Umbilical cord (tissue), 2 donors: ENCODE measurements at places on chromosomes 1 and 21.

GRCh38 chr1:15188678-15189077 is 35.1 kb downstream of the TMEM51 start:
- no peak for DNase-seq

- no peak for DNase-seq
Measured at GRCh38 chr1:46495778-46496177, 6.1 kb downstream of the DMBX1 start.

DNA sequence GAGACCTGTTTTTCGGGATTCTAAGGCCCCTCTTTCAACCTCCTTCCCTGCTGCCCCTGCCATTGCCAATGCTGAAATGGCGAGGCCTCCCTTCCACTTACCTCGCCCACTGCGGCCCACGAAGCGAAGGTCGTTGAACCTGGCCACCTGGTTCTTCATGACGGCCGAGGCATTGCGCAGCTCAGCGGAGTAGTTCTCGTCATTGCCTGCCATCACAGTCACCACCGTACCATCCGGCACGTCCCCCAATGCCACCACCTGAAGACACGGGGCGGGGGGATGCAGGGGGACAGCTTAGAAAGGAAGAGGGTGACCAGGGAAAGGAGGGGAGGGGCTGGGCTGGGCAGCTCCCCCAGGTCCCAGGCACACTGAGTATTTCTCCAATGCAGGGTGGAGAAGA is 2.6 kb downstream of the RUNX3 start:
- DNase-seq = no peak

- no peak for DNase-seq
Measured at GRCh38 chr1:80656014-80656636, 1144.6 kb upstream of the ADGRL2 start.

DNA sequence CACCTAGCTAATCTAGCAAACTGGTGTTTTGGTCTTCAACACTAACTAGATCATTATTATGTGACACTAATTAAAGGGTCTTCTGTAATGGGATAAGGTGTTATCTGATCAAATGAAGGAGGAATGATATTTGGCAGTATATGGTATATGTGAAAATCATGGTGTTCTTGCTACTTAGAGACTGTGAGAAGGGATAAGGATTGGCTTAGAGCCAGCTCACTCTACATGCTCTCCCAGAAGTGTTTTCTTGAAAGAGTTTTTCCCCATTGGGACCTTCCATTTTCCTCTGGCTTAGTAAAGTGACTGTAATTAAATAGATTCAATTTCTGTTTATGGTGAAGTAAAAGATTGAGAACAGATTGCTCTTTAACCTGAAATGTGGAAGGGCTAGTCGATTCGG is 71.2 kb upstream of the RGL1 start:
- DNase-seq = peak; percentile 43

DNA sequence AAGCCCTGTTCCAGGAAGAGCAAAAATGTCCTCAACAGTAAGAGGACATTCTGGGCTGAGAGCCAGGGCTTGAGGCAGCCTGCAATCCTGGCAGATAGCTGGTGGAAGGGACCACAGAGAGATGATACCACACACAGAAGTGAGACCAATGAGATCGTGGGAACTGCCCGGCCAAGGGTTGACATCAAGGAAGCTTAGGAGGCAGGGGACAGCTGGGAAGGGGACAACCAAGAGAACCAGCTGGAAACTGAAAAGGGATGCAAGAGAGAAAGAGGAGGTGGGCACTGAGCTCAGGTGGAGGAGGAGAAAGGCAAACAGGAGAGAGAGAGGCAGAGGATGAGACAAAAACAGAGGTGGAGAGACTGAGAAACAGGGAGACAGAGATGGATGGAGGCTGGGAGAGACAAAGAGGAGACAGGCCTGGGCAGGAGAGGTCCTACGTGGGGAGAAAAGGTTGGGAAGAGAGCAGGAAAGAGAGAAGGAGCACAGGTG is 9.2 kb downstream of the PDZK1IP1 start:
- DNase-seq = no peak

DNA sequence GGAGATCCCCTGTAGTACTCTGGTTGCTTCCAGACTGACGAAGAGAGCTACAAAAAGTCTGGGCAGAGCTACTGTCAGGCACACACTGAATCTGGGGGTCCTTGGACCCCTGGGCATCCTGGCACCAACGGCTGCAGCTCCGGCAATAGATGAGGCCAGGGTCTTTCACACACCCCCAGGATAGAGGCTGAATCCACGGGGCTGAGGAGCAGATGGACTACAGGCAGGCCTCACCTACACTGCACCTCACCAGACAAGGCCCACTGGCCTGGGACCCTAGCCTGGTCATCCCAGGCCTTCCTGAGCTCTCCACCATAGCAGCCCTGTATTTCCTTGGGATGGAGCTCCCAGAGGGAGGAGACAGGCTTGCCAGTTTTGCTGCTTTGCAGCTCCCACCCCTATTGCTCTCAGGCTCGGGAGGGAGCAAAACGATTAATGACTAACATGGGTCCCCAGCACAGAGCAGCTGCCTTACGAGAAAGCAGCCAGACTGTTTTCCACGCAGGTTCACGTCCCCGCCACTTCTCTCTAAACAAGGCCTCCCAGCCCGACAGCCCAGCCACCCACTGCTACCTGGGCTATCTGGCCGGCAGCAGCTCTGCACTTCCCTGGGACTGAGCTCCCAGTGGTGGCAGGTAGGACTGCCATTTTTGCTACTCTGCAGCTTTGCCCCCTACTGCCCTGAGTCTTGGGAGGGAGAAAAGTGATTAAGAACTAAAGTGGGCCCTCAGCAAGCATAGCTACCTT is 1022.5 kb upstream of the ADGRL2 start:
- DNase-seq = no peak

DNA sequence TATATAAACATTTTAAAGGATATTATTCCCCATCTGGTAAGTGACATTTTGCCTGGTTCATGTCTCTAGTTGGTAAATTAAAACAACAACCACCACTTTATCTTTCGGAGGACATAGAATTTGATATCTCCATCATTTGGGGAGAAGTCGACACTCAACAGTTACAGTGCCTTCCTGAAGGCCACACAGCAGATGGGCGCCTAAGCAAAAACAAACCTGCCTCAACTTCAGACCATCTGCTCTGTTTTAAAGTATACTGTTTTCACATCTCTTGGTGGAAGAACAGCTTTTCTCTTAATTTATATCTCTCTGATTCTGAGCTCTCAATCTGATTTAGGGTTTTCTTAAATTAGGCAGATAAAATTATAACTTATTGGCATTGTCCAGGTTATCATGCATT is 282.2 kb downstream of the RYR2 start:
- no peak for DNase-seq

GRCh38 chr1:32516402-32516801 is 22.8 kb upstream of the ZBTB8A start:
- no peak for DNase-seq

DNA sequence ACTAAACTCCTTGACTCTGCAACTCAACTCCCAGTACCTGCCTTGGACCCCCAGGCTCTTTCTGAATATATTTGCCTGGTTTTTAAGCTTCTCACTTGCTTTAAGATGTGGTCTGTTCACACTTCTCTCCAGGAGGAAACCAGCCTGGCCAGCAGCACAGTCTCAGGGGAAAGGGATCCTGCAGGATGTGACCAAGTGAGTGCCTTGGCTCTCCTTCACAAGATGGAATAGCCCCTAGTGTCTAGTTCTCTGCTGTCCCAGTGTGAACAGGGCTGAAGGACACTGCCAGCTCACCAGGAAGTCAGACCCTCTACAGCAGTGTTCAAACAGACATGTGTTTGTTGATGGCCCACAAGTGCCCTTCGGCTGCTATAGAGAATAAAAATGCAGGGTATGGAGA is 32.9 kb downstream of the CD244 start:
- no peak for DNase-seq

GRCh38 chr1:182122256-182122912 is 60.9 kb upstream of the ZNF648 start:
- no peak for DNase-seq

DNA sequence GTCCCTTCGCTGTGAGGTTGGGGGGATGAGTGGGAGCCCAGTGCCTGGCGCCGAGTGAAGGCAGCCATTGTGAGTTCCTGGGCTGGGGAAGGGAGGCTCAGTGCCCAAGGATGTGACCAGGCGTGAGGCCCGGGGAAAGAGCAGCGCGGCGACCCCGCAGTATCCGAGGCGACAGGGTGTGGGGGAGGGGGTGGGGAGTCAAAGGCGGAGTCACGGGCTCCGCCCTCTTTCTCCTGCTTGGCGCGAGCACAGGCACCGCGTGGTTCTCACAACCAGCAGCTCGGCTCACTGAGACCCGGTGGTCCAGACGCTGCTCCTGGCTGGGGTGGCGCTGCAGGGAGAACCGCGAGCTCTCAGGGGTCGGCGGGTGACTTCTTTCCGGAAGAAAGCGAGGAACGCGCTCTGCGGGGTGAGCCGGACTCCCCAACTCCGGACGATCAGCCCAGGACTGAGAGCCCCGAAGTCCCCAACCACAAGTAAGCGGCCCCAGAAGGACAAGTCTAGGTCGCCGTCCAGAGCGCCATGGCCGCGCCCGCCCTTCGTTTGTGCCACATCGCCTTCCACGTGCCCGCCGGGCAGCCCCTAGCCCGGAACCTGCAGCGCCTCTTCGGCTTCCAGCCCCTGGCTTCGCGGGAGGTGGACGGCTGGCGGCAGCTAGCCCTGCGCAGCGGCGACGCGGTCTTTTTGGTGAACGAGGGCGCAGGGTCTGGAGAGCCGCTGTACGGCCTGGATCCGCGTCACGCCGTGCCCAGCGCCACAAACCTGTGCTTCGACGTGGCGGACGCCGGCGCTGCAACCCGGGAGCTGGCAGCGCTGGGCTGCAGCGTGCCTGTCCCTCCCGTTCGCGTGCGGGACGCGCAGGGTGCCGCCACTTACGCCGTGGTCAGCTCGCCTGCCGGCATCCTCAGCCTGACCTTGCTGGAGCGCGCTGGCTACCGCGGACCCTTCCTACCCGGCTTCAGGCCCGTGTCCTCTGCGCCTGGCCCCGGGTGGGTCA is at the start of gene HPDL:
TSS of gene HPDL (plus strand) at position 269 of the 997 bp plus-strand sequence. CDS start at position 523, 254 bp downstream.
- peak; percentile 67 for DNase-seq

GRCh38 chr1:15132965-15133364 is 20.6 kb upstream of the TMEM51 start:
- DNase-seq = no peak

GRCh38 chr1:51240084-51240483 is 4.0 kb downstream of the RNF11 start:
- no peak for DNase-seq

DNA sequence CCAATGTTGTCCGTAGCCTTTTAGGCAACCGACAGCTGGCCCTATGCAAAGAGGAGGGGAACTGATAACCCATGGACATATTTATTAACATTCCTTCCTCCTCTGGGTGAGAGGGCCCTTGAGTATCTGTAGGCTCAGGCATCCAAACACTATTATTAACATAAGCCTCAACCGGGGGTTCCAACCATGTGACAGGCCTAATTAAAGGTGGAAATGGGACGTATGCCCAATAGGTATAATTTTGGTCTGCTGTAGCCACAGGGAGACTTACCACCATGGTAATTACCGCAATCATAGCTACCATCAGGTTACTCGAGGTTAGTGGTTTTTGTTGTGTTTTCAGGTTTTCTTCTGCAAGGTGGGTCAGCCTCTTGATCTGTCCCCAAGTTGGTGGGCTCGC is 5.3 kb downstream of the DAP3 start:
- DNase-seq = no peak

DNA sequence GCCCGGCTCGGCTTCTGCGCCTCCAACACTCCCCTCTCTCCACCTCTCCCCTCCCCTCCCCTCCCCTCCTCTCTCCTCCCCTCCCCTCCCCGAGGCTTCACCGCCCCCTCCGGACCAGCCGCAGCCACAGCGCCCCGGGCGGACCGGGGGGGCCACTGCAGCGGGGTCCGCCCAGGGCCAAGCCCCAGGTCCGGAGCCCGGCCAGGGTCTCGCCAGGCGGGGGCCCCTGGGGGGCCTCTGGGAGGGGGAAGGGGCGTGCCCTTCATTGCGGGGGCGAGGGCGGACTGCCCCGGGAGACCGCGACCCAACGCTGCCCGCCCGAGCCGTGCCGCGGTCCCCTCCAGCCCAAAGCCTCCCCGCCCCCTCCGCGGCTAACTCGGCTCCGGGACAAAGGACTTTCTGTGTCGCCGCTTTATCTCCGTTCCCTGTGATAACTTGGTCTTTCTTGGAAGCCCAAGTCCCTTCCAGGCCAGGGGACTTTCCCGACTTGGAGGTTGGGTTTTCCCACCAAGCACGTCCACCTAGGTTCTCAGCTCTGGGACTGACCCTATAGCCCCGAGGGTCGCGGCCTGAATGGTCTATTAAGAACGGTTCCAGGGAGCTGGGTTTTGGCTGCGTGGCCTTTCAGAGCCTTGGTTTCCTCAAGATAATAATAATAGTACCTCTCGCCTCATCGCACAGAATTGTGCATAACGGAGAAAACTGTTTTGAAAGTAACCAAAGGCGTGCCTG is at the start of gene UBQLN4:
TSS of gene UBQLN4 (minus strand) at position 31 of the 732 bp plus-strand sequence. CDS start 97 bp downstream, outside the sequence.
- DNase-seq = peak; percentile 89

GRCh38 chr1:160548183-160548582 is 25.1 kb upstream of the SLAMF6 start:
- no peak for DNase-seq

DNA sequence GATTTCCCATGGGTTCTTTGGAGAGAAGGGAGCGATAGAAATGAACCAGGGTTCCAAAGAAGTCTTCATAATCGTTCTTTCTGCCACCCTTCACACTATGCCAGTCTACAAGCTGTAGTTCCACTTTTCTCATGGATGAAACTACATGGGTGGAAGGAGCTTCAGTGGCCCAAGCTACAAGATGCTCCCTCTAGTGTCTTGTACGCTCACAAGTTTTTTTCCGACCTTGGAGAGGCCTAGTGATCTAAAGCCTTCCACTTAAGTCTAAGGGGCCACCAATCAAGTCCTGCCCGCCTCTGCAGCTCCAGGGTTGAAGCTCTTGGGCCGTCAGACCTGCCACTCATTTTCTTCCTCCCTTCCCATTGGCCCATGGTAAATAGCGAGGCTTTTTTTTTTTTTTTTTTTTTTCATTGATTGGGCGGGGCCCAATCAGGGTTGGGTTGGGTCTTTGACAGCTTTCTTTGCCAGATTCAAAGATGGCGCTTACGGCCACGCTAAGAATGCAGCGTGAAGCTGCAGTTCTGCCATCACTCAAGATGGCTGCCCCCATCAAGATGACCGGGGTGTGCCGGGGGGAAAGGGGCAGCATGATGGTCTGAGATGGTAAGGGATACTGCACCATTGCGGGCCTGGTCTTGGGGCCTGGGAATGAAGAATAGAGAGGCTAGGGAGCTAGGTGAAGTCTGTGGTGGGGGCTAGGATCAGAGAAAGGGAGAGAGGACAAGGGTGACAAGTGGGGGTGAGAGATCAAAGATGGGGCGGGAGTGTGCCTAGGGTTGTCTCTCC is at the start of gene TOMM40L:
TSS of gene TOMM40L (plus strand) at position 527 of the 786 bp plus-strand sequence. CDS start 430 bp downstream, outside the sequence.
- peak; percentile 99 for DNase-seq

DNA sequence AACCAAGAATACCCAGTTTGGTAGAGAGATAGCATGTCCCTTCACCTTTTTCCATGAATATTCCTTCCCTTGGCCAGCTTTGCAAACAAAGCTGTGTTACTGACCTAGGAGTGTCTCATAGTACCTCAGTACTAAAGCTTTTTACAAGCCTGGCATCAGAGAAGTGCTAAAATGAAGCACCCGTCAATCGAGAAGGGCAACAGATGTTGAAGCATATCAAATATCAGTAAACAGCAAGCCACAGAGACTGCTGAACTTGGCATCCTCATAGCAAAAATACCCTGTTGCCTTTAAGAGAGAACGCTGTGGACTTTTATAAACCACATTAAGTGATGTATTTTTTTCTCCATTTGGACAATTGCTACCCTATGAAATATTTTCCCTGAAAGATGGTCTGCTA is 128.6 kb upstream of the HOOK1 start:
- no peak for DNase-seq

- DNase-seq = no peak
Measured at GRCh38 chr1:226404904-226405222, 3.0 kb downstream of the PARP1 start.
